Right atrium auricular region (tissue), 2 donors: ENCODE measurements at places on chromosomes 1 and 21. TPM values are rescaled to one million over a fixed set of nuclear protein-coding genes. Genes with fewer than 3 reads are reported as not detected.

The PTPN22 gene
- total RNA-seq, result 2.0 TPM

The GLIS1 gene
- 0.20 TPM for total RNA-seq

The NIT1 gene
- 26.0 TPM for total RNA-seq

The SLC45A3 gene
- 2.7 TPM for total RNA-seq

The ETV3L gene
- total RNA-seq, result not detected
